A549 treated with CORT108297 at 1 μM for 4 hours (cell line): ENCODE measurements at places on chromosomes 2 and 18. TPM values are rescaled to one million over a fixed set of nuclear protein-coding genes. Genes with fewer than 3 reads are reported as not detected.

The KLHL41 gene
- 0.07 to 0.37 TPM (median 0.21 TPM) in 5 replicates for total RNA-seq

The NPHP1 gene
- total RNA-seq = 6.6 to 8.8 TPM (median 7.2 TPM) in 5 replicates

The G6PC2 gene
- not detected in 5 replicates for total RNA-seq

The CXCR4 gene
- total RNA-seq = 0.28 to 0.75 TPM (median 0.51 TPM) in 5 replicates

The TMEM178A gene
- total RNA-seq = 0.13 to 0.17 TPM (median 0.16 TPM) in 5 replicates

The RAX gene
- total RNA-seq = not detected in 5 replicates

The LIPG gene
- 0.02 to 0.32 TPM (median 0.19 TPM) in 5 replicates for total RNA-seq

The LRRTM1 gene
- total RNA-seq = not detected in 5 replicates

The ACADL gene
- 0.03 to 0.08 TPM (median 0.07 TPM) in 3 of 5 replicates, not detected in the others for total RNA-seq

The DIPK1C gene
- total RNA-seq = 0.02 TPM in 1 of 5 replicates, not detected in the others

The FBXO15 gene
- 0.58 to 1.2 TPM (median 0.96 TPM) in 5 replicates for total RNA-seq

The ALPI gene
- total RNA-seq = not detected in 5 replicates

The DSG1 gene
- not detected in 5 replicates for total RNA-seq

The TUBA4A gene
- total RNA-seq = 338 to 483 TPM (median 379 TPM) in 5 replicates

The PROKR1 gene
- total RNA-seq = not detected in 5 replicates

The MAP3K19 gene
- total RNA-seq = not detected in 5 replicates

The CYTIP gene
- not detected in 5 replicates for total RNA-seq

The PRKAG3 gene
- total RNA-seq = not detected in 5 replicates

The NAT8 gene
- total RNA-seq = not detected in 5 replicates

The OTOS gene
- total RNA-seq = 0.19 TPM in 1 of 5 replicates, not detected in the others

The TRIM43 gene
- 0.07 TPM in 1 of 5 replicates, not detected in the others for total RNA-seq

The SMYD5 gene
- 53.7 to 59.9 TPM (median 55.8 TPM) in 5 replicates for total RNA-seq

The CCDC102B gene
- total RNA-seq = 0.19 to 0.58 TPM (median 0.37 TPM) in 5 replicates

The CCDC150 gene
- total RNA-seq = 3.8 to 5.1 TPM (median 4.8 TPM) in 5 replicates

The BCL11A gene
- total RNA-seq = 0.04 to 0.20 TPM (median 0.10 TPM) in 4 of 5 replicates, not detected in the other

The SPHKAP gene
- total RNA-seq = 0.02 TPM in 1 of 5 replicates, not detected in the others

The CFC1 gene
- not detected in 5 replicates for total RNA-seq

The DNAJC5G gene
- total RNA-seq = not detected in 5 replicates

The ACTG2 gene
- total RNA-seq = 0.09 to 0.19 TPM (median 0.15 TPM) in 4 of 5 replicates, not detected in the other

The MERTK gene
- total RNA-seq = 1.7 to 2.0 TPM (median 1.8 TPM) in 5 replicates

The HOXD12 gene
- total RNA-seq = not detected in 5 replicates

The GPR55 gene
- not detected in 5 replicates for total RNA-seq

The ZC3H15 gene
- 78.1 to 107 TPM (median 84.8 TPM) in 5 replicates for total RNA-seq

The RSAD2 gene
- 0.17 to 0.89 TPM (median 0.25 TPM) in 5 replicates for total RNA-seq
